ENCODE measurements at places on chromosomes 1 and 21. TPM values are rescaled to one million over a fixed set of nuclear protein-coding genes. Genes with fewer than 3 reads are reported as not detected.

DNA sequence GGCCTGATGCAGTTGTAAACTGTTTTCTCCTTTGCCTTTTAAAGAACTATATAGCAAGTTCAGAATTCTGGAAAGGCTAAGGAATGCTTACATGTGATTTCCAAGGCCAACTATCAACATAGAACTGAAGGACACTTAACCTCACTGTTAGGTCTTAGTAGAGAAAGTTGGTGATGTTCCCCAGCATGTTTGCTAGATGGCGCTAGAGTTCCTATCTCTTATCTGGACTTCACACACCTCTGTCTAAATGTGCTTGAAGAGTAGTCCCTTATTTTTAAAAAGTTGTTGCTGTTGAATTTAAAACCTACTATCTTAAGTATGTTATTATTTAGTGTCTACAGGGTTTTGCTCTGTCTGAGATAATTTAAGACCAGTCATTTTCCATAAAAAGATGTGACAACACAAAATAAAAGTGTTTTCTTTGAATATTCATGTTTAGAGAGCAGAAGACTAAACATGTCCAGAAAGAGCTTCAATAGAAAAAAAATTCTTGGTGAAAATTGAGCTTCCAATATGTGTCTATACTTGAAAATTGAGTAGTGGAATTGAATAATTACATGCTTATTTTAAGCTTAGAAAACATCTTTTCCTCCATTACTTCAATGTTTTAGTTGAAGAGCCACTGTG, 237.3 kb downstream of the S1PR1 start:
- no peak overlapping the region for H3K27ac ChIP-seq
- H3K36me3 ChIP-seq, result no peaks in the 10 kb centered on the region
- no peaks in the 10 kb centered on the region for H3K27me3 ChIP-seq

Gene HSPB7
- under 0.01 TPM for total RNA-seq

GRCh38 chr1:64282351-64282750, 78.9 kb downstream of the UBE2U start:
- H3K4me1 ChIP-seq, result no peaks in the 10 kb centered on the region
- no peak overlapping the region for H3K4me3 ChIP-seq
- no peaks in the 10 kb centered on the region for H3K27me3 ChIP-seq

- no peak for DNase-seq
- H3K36me3 ChIP-seq, result no peaks in the 10 kb centered on the region
- H3K4me1 ChIP-seq, result peaks cover 2% of the 10 kb centered on the region
- peaks cover 9% of the 10 kb centered on the region for H3K27me3 ChIP-seq
- no peak overlapping the region for H3K4me3 ChIP-seq
These were observed 13.6 kb upstream of the AGMAT start for GRCh38 chr1:15598436-15598835.

Gene CYP4A22
- total RNA-seq, result not detected

DNA sequence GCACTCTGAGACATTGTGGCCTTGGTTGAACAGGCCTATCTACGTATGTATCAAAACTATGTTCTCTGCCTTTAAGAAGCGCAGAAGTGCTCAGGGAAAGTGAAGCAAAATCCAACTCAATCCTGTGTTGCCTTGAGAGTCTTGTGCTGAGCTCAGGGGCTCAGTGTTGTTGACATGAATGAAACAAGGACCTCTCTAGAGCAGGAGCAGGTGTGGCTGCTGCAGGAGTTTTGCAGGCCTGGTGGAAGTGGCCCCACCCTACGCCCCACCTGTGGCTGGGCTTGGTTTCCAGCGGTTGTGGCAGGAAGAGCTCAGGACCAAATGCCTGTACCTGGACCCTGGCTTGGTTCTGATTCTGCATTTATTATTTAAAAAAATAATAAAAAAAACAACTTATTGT, 20.9 kb downstream of the CA6 start:
- no peaks in the 10 kb centered on the region for H3K36me3 ChIP-seq
- no peak overlapping the region for H3K4me3 ChIP-seq
- H3K27ac ChIP-seq, result no peak overlapping the region
- no peak for DNase-seq
- H3K4me1 ChIP-seq, result no peaks in the 10 kb centered on the region

DNA sequence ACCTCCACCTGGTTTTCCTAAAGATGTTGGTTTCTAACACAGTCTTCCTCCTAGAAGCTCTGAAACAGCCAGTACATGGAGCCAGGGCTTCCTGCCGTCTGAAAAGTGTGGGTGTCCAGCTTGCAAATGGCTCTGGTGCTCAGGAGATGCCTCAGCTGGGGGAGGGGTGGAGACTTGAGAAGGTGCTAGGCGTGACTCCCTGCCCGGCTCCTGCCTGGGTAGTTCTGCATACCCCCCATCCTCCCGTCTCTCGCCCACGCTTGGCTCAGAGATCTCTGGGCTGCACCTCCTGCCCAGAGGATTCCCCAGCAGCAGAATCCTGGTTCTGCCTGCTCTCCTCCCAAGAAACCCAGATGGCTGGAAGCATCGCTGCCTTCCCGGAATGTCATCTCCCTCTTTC, 16.9 kb downstream of the STUM start:
- no peaks in the 10 kb centered on the region for H3K4me1 ChIP-seq
- no peak overlapping the region for H3K27ac ChIP-seq
- no peaks in the 10 kb centered on the region for H3K27me3 ChIP-seq
- no peak overlapping the region for H3K4me3 ChIP-seq

Gene C1QB
- 118 TPM for total RNA-seq

Gene OR2L8
- not detected for total RNA-seq

DNA sequence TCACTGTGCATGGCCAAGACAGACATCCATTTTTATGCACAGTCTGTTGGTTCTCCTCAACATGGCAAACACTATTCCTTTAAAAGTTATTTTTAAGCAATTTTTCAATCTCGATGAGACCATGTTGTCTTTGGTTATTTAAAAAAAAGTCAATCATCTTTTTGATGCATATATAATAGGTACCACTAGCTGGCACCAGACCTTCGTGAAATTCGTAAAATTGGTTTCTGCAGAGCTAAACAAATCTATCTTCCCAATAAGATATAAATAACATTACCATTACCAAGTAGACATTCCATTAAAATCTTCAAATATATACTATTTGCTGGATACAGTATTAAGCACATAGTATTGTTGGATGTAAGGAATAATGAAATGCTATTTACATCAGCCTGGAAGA, 220.0 kb upstream of the GREM2 start:
- no peaks in the 10 kb centered on the region for H3K4me1 ChIP-seq
- no peak overlapping the region for H3K4me3 ChIP-seq
- H3K27ac ChIP-seq, result no peak overlapping the region
- no peaks in the 10 kb centered on the region for H3K27me3 ChIP-seq
- DNase-seq, result no peak

Gene HAPLN2
- total RNA-seq, result 0.09 TPM

GRCh38 chr1:43547538-43548072, 16.9 kb downstream of the PTPRF start:
- no peak for DNase-seq
- H3K4me1 ChIP-seq, result peaks cover 3% of the 10 kb centered on the region
- no peaks in the 10 kb centered on the region for H3K27me3 ChIP-seq
- peak overlapping the region; percentile 63 for H3K27ac ChIP-seq
- no peaks in the 10 kb centered on the region for H3K36me3 ChIP-seq

- H3K4me3 ChIP-seq, result no peak overlapping the region
- no peak overlapping the region for H3K27ac ChIP-seq
- no peaks in the 10 kb centered on the region for H3K27me3 ChIP-seq
- DNase-seq, result no peak
These were observed 9.5 kb downstream of the IL6R start for GRCh38 chr1:154414606-154415005.

Gene SAMD11
- 0.38 TPM for total RNA-seq

- H3K4me1 ChIP-seq, result no peaks in the 10 kb centered on the region
- no peak overlapping the region for H3K27ac ChIP-seq
- no peak overlapping the region for H3K4me3 ChIP-seq
These were observed 70.3 kb upstream of the KCNK1 start for GRCh38 chr1:233543338-233544255.

GRCh38 chr1:12159816-12160215, 7.0 kb upstream of the TNFRSF1B start:
- no peaks in the 10 kb centered on the region for H3K36me3 ChIP-seq
- peaks cover 13% of the 10 kb centered on the region for H3K4me1 ChIP-seq
- H3K4me3 ChIP-seq, result no peak overlapping the region
- no peak overlapping the region for H3K27ac ChIP-seq
- H3K27me3 ChIP-seq, result no peaks in the 10 kb centered on the region

Gene CELA3B
- total RNA-seq, result 0.09 TPM

GRCh38 chr21:16073586-16073985, 343.8 kb downstream of the USP25 start:
- no peak for DNase-seq
- no peaks in the 10 kb centered on the region for H3K4me1 ChIP-seq
- no peak overlapping the region for H3K27ac ChIP-seq
- H3K36me3 ChIP-seq, result no peaks in the 10 kb centered on the region

Gene SPRR2E
- not detected for total RNA-seq

GRCh38 chr1:115822117-115822516, 18.8 kb downstream of the NHLH2 start:
- H3K4me1 ChIP-seq, result no peaks in the 10 kb centered on the region
- DNase-seq, result no peak
- no peak overlapping the region for H3K4me3 ChIP-seq
- no peaks in the 10 kb centered on the region for H3K36me3 ChIP-seq
- no peak overlapping the region for H3K27ac ChIP-seq

DNA sequence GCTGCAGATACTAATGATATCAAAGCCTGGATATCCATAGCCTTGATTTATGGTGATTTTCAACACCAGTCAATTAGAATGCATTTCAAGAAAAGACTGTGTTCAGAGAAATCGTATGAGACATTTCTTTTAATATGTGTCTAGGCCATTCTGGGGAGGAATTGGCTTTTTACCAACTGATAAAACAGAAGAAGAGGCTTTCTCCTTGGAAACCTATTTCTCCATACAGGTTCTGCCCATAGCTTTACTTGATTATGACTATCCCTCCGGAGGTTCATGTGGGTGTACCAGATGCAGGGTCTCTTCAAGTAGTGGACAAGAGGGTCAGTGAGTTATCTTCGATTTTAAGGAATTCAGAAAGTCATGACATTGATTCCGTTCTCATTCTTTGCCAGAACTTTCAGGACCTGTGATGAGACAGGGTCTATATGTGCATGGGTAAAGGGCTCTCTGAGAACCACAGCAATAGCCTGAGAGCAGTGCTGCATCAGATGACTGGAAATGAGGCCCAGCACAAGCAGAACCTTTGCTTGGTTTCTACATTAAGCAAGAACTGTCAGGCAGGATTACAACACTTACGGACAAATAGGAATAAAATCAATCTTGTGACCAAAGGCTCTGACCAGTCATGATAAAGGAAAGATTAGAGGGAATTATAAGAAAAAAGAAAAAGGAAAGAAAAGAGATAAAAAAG, 263.7 kb upstream of the SGIP1 start:
- no peaks in the 10 kb centered on the region for H3K27me3 ChIP-seq
- no peak overlapping the region for H3K4me3 ChIP-seq
- no peak overlapping the region for H3K27ac ChIP-seq
- no peaks in the 10 kb centered on the region for H3K36me3 ChIP-seq
- peaks cover 3% of the 10 kb centered on the region for H3K4me1 ChIP-seq
- DNase-seq, result no peak

DNA sequence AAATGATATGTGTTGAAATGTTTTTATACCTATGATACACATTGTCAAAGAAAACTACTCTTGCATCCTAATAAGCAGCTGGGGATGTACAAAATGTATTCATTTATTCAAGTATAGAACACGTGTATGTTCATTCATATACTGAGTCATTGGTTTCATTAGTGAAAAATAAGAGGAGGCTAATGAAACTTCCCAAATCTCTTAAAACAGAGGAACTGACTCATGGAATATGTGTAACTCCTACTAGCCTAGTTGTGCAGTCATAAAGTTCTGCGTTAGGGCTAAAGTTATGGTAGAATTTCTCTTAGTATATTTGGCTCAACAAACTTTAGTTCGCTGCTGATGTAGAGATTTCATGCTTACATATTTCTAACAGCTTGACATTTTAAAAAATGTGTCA, 441.6 kb downstream of the NCAM2 start:
- H3K27me3 ChIP-seq, result no peaks in the 10 kb centered on the region
- no peaks in the 10 kb centered on the region for H3K4me1 ChIP-seq
- H3K36me3 ChIP-seq, result no peaks in the 10 kb centered on the region
- H3K4me3 ChIP-seq, result no peak overlapping the region
- no peak overlapping the region for H3K27ac ChIP-seq
- DNase-seq, result no peak

DNA sequence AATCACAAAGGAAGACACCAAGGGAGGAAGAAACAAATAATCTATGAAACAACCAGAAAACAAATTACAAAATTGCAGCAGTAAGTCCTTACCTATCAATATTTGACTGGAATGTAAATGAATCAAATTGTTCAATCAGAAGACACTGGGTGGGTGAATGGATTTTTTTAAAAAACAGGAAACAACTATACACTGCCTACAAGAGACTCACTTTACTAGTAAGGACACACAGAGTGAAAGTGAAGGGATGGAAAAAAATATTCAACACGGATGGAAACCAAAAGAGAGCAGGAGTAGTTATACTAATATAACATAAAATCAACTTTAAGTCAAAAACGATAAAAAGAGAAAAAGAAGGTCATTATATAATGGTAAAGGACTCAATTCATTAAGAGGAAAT, 6.4 kb upstream of the PRSS38 start:
- no peaks in the 10 kb centered on the region for H3K27me3 ChIP-seq
- no peak for DNase-seq

DNA sequence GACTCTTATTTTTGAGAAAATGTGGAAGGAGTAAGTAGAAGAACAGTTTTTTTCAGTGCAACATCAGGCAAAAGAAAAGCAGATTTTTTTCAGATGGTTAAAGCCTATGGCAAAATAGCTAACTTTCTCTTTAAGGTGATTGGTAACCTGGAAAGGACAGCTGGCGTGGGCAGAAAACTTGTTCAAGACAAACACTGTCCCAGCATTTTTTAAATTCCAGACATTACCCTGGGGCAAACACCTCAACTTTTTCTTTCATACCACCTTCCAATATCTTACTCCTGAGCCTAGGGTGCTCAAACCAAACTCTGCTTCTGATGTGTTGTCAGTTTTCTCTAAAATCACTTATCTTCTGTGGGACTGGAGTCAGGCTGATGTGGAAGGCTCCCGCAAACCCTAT, 2.7 kb upstream of the LEPR start:
- peaks cover 3% of the 10 kb centered on the region for H3K4me1 ChIP-seq
- H3K4me3 ChIP-seq, result no peak overlapping the region
- H3K36me3 ChIP-seq, result no peaks in the 10 kb centered on the region
- no peak for DNase-seq
- H3K27me3 ChIP-seq, result no peaks in the 10 kb centered on the region

- no peak overlapping the region for H3K4me3 ChIP-seq
- H3K36me3 ChIP-seq, result no peaks in the 10 kb centered on the region
- H3K27ac ChIP-seq, result no peak overlapping the region
- DNase-seq, result no peak
These were observed 119.2 kb downstream of the SMYD2 start for GRCh38 chr1:214400131-214400530.

GRCh38 chr1:208682664-208683013, 438.5 kb upstream of the PLXNA2 start:
- H3K4me3 ChIP-seq, result no peak overlapping the region
- no peaks in the 10 kb centered on the region for H3K27me3 ChIP-seq
- no peaks in the 10 kb centered on the region for H3K4me1 ChIP-seq
- H3K36me3 ChIP-seq, result no peaks in the 10 kb centered on the region
- no peak for DNase-seq

Gene SPRR3
- total RNA-seq, result 0.28 TPM

GRCh38 chr21:44325386-44326271, 13.6 kb downstream of the CFAP410 start:
- DNase-seq, result no peak
- H3K36me3 ChIP-seq, result peaks cover 26% of the 10 kb centered on the region
- no peaks in the 10 kb centered on the region for H3K27me3 ChIP-seq
- no peak overlapping the region for H3K4me3 ChIP-seq
